ENCODE measurements at places on chromosomes 12 and 14.

- no peak for DNase-seq
Observed at GRCh38 chr12:80001562-80001961, 66.7 kb upstream of the PPP1R12A start.

GRCh38 chr12:53097564-53098353 is at the start of gene IGFBP6:
TSS of gene IGFBP6 (plus strand) at chr12:53097667. CDS start at chr12:53097718, 51 bp downstream.
- no peak for DNase-seq

GRCh38 chr14:74697011-74697410 is 15.9 kb downstream of the AREL1 start:
- DNase-seq: no peak

DNA sequence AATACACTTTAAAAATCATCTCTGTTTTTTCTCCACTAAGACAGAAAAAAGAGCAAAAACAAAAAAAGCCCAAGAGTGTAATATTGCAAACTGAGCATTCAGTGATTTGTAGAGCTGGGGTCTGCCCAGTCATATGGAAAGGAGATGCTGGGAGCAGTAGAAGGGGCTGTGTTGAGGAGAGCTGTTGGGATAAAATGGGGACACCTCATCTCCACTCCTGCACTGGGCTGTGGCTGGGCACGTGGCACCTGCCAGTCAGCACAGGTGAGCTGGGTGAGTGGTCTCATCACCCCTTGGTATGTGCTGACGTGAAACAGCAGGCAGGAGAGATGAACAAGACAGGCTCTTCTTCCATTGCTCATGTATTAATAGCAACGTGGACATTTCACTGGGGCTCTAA is 217.4 kb downstream of the C12orf42 start:
- DNase-seq: no peak

- no peak for DNase-seq
Observed at GRCh38 chr14:56400109-56400825, 179.3 kb upstream of the TMEM260 start.
